ENCODE measurements at places on chromosomes 5 and 9.

DNA sequence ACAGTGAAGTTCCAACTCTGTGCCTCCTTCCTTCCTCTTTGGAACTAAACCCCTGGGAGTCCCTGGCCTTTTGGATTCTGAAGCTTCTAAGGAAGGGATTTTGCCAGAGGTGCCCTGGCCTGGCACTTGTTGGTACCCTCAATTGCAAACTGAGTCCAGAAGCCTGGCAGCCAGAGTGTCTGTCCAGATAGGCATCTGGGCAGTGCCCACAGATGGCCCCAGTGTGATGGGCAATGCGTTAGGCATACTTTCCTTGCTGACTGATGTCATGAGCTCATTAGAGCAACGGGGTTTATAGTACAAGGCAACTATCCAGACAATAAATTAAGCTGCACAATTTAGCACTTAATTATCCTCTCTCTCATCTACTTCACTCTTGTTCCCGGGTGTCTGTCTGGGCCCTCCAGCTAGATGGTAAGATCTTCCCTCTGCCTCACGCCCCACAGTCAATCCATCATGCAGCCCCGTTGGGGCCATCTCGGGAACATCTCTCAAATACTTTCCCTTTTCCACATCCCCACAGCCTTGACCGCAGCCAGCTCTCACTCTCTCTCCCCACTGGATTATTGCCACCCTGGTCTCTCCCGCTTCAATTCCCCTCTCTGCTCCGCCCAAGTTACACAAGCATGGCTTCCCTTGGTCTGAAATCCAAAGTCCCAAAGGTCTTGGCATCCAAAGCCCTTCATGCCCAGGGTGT is 157.5 kb upstream of the SMIM23 start:
- ATAC-seq: no peak

GRCh38 chr5:25458628-25459027 is 813.9 kb upstream of the CDH10 start:
- no peak for ATAC-seq

DNA sequence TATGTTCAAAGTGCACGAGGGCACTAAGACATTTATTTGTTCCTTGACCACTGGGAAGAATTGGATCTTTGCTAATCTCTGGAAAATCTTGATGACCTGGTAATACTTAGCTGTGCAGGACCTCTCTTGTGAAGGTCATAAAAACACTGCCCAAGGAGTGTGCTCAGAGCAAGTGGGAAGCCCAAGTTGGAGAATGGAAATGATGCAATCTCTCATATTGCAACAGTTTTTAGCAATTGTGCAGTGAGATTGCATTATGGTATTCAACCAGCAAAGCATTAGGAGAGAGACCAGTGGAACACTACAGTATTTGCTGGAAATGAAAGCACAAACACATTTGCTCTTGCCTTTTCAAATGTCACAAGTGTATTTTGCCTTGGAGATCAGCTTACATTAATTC is 34.5 kb downstream of the TXNDC8 start:
- ATAC-seq: peak; percentile 19

DNA sequence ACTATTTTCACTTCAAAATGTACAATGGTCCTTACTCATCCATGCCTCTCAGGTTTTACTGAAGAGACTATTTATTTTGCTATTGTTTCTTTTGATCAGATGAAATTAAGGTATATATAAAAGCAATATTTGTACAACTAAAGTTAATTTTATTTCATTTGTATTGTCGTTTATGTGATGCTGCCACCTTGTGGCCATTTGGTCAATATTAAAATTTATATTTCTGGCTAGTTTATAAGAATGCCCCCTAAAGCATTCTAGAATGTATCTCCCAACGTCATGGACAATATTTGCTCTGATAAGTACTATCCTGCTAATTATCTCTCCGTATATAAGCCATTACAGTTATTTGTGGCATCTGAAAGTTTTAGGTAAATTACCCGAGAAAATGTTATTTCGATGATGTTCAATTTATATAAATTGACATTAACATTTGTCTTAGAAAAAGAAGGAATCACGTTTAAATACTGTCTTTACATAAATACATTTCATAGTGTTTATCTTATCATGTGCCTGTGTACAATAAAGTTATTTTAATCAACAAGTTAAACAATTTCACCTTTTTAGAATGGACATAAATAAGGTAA is 680.0 kb downstream of the TAF11L14 start:
- no peak for ATAC-seq

DNA sequence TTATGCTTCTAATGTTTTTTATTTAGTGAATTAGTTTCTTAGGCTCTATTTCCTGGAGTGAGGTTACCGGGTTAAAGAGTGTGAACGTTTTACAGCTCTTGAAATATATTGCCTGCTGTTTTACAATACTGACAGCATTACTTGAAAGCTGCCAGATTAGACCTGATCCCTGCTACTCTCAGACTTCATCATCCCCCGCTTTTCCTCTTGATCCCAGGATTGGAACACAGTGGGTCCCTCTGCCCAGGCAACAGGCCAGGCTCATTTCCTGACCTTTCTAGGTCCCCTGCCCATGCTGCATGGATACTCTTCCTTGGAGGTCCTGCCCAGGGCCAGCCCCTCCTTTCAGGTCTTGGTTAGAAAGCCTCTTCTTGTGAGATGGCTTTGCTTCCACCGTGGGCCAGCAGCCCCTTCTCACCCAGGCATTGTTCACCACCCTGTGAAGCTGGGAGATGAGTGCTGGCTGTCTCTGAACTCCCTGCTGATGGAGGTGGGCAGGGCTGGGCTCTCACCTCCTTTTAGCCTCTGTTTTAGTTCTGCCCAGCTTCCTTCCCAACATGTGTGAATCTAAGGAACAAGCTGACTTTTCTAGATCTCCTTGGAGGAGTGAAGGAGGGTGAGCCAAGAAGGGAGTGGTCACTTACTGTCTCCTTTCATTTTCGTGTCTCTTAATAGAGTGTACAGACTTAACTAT is 15.5 kb upstream of the FAM120AOS start:
- ATAC-seq: peak; percentile 46

GRCh38 chr9:37998881-37999587 is 70.0 kb downstream of the SHB start:
- no peak for ATAC-seq

DNA sequence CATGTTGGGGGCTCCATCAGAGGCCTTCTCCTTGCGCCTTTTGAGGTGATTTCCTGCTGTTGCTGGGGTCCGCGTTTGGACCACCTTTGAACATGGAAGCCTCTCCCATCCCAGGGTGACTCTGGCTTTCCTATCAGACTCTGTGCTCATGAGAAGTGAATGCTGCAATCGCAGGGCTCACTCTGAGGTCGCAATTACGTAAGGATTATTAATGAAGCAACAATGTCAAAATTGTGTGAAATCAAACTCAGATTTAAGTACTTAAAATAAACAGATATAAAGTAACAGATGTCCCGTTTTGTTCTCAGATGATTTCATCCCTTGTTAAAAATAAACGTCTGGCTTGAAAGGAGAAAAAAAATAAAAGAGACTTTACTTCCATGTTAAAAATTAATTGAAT is 634.2 kb downstream of the BNC2 start:
- ATAC-seq: peak; percentile 80
